ENCODE measurements at places on chromosomes 4 and X.

DNA sequence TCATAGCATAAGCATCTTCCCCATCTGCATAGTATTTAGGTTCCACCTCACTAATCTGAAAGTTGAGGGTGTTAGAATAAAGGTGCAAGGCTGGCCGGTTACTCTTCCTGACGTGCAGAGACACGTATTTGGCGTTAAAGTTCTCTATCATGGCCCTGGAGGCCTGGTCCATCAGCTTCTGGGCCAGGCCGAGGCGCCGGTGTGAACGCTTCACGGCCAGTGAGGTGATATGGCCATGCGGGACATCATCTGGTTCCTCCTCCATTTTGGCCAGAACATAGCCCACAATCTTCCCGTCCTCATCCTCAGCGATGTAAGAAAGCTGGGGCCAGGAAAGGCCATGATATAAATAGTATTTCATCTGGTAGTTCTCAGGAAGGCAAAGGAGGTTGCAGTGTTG is 425 bp downstream of the NAA11 start:
- DNase-seq = no peak

GRCh38 chr4:52588097-52588496 is 71.0 kb downstream of the USP46 start:
- no peak for DNase-seq

- no peak for DNase-seq
Observed at GRCh38 chrX:120732461-120732860, 102.6 kb upstream of the C1GALT1C1 start.

- no peak for DNase-seq
Observed at GRCh38 chrX:49761481-49761880, 65.7 kb upstream of the PAGE1 start.

- DNase-seq = no peak
Observed at GRCh38 chr4:90994851-90995574, 867.8 kb downstream of the CCSER1 start.

GRCh38 chr4:53009824-53010223 is 147.7 kb downstream of the RASL11B start:
- DNase-seq = no peak

All from NCI-H2081 treated with DMSO at 0.1 percent for 48 hours (cell line).